ENCODE measurements at places on chromosomes 2 and 18. TPM values are rescaled to one million over a fixed set of nuclear protein-coding genes. Genes with fewer than 3 reads are reported as not detected.

SIGLEC15 gene
- total RNA-seq, result 0.19 TPM

IL37 gene
- total RNA-seq, result not detected

CHRNG gene
- not detected for total RNA-seq

CCDC68 gene
- 1.6 TPM for total RNA-seq

KANSL3 gene
- 36.6 TPM for total RNA-seq

TGOLN2 gene
- 149 TPM for total RNA-seq

GALNT5 gene
- total RNA-seq, result not detected

REEP1 gene
- 0.98 TPM for total RNA-seq

EMILIN1 gene
- 1.4 TPM for total RNA-seq

MYO3B gene
- total RNA-seq, result under 0.01 TPM

LONRF2 gene
- total RNA-seq, result not detected

PTPN18 gene
- total RNA-seq, result 28.1 TPM

ALPP gene
- not detected for total RNA-seq

RAB6D gene
- total RNA-seq, result 0.10 TPM

CHRND gene
- total RNA-seq, result not detected

LYPD6B gene
- 0.10 TPM for total RNA-seq

EMX1 gene
- total RNA-seq, result not detected

BOLL gene
- not detected for total RNA-seq

HAAO gene
- not detected for total RNA-seq

C2orf66 gene
- under 0.01 TPM for total RNA-seq

DHRS9 gene
- total RNA-seq, result 3.7 TPM

CRYGC gene
- total RNA-seq, result not detected

DUSP2 gene
- total RNA-seq, result 1.7 TPM

SERPINB4 gene
- not detected for total RNA-seq

STPG4 gene
- 0.29 TPM for total RNA-seq

REG3A gene
- not detected for total RNA-seq

ASB18 gene
- total RNA-seq, result not detected

DCDC2C gene
- total RNA-seq, result not detected

CGREF1 gene
- 8.5 TPM for total RNA-seq

TUBA3E gene
- total RNA-seq, result not detected

SLC4A3 gene
- 0.10 TPM for total RNA-seq

SLC38A11 gene
- total RNA-seq, result not detected

CREG2 gene
- 8.6 TPM for total RNA-seq

ABCA12 gene
- total RNA-seq, result 0.10 TPM

ASXL3 gene
- 0.57 TPM for total RNA-seq

SLC23A3 gene
- 2.6 TPM for total RNA-seq

SNTG2 gene
- not detected for total RNA-seq

NDUFV2 gene
- 154 TPM for total RNA-seq

DSG4 gene
- not detected for total RNA-seq

SERPINB10 gene
- not detected for total RNA-seq

CFC1 gene
- not detected for total RNA-seq

FEV gene
- not detected for total RNA-seq

RASGRP3 gene
- total RNA-seq, result 117 TPM

SH3BP4 gene
- total RNA-seq, result 88.2 TPM

PLA2R1 gene
- total RNA-seq, result 32.0 TPM

DOK1 gene
- 14.7 TPM for total RNA-seq

RSAD2 gene
- 0.33 TPM for total RNA-seq

UGT1A3 gene
- not detected for total RNA-seq

RPRM gene
- total RNA-seq, result not detected
